ENCODE measurements at places on chromosomes 7 and 10.

DNA sequence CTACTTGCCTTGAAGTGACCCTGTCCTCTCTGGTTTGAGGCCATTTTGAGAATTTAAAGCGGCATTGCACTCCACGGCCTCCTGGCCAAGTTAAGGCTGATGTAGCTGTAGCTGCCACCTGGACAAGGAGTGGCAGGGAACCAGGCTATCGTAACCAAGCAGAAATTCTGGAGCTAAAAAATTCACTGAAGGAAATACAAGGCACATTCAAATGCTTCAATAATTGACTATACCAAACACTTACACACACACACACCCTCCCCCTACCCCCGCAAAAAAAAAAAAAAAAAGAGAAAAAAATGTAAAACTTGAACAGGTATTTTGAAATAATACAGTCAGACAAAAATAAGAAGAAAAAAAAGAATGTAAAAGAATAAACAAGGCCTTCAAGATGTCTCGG, 409.0 kb upstream of the SEMA3A start:
- no peak for DNase-seq

- no peak for DNase-seq
These were observed 377.1 kb downstream of the NRG3 start for GRCh38 chr10:82252081-82252480.

GRCh38 chr7:17142831-17143541, 155.5 kb upstream of the AHR start:
- DNase-seq, result no peak

- no peak for DNase-seq
These were observed 43.6 kb upstream of the ZNF32 start for GRCh38 chr10:43692051-43692825.

DNA sequence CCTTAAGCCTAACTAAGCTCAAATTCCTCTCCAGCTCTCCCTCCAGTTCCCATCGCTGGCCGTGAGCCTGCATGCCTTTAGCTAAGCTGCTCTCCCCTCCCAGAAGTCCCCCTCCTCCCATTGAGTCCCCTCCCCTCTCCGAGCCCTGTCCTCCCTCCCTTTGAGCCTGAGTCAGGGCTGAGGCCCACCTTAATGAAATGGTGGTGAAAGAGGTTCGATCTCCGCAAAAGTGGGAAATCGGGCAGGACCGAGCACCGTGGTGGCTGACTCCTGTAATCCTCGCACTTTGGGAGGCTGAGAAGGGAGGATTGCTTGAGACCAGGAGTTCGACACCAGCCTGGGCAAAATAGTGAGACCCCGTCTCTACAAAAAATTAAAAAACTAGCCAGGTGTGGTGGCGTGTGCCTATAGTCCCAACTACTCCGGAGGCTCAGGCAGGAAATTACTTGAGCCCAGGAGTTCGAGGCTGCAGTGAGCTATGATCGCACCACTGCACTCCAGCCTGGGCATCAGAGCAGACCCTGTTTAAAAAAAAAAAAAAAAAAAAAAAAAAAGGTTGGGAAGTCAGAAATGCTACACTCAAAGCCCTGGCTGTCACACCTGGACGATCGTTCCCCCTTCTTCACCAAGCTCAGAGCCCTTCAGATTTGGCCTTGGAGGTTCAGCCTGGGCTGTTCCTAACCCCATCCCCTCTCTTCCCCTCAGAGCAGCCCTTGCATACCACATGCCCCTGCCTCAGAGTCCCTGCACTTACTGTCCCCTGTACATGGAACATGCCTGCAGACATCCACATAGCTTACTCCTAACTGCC, 995 bp upstream of the CLDN3 start:
- DNase-seq, result no peak

DNA sequence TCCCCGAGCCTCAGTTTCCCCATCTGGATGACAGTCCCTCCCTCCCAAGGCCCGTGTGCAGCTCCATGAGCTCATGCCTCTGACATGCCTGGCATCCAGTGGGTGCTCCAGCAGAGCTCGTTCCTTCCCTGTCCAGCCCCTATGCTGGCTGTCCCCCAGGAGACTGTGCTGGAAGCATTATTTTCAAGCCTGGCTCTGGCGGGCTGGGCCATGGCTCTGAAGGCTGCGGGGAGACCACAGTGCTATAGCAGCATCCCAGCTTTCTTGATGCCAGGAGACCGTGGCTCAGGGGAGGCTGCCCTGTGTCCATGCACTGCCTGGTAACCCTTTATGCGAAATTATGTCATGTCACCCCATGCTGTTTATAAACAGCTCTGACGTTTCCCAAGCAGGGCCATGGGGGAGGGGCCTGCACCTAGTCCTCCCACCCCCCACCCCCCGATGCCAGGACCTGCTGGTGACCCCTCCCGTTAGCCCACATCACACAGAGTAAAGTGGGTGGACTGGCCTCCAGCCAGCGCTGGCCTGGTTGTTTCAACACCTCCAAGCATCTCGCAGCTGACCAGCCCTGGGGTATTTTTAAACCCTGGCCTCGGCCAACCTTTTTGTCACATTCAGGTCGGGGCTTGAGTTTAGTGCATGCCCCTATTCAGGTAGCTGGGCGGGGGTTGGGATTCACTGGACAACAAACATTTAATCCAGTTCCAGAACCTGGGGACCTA, 105.9 kb upstream of the ZNF716 start:
- DNase-seq, result no peak

GRCh38 chr7:148142660-148143248, 447.8 kb upstream of the C7orf33 start:
- no peak for DNase-seq

Measured in coronary artery (tissue), 2 donors.